ENCODE measurements at places on chromosomes 12 and 14.

DNA sequence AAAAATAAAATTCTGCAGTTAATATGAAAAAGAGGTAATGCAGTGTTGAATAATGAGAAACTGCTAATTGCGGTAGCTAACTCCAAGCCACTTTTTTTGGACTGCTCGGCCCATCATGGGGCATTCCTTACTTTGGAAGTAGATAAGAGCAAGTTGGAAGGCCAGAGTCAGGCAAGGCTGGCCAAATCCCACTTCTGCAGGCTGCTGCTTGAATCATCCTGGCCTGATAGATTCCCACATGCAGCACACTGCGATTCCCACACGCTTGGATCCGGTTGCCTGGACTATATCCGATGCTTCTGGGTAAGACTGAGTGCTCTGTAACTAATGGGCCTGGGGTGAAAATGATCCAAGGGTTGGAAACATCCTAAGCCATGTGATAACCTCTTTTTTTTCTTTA lies 10.6 kb downstream of the EIF2B2 start:
- H3K27me3 ChIP-seq = no peaks in the 10 kb centered on the region
- peaks cover 6% of the 10 kb centered on the region for H3K36me3 ChIP-seq
- no peak for DNase-seq
- H3K4me1 ChIP-seq = peaks cover 14% of the 10 kb centered on the region
- H3K4me3 ChIP-seq = no peak overlapping the region

- H3K4me3 ChIP-seq = no peak overlapping the region
- H3K27ac ChIP-seq = no peak overlapping the region
- DNase-seq = no peak
- no peaks in the 10 kb centered on the region for H3K36me3 ChIP-seq
- no peaks in the 10 kb centered on the region for H3K4me1 ChIP-seq
- H3K27me3 ChIP-seq = no peaks in the 10 kb centered on the region
Measured at GRCh38 chr12:98001430-98001829, 514.0 kb upstream of the TMPO start.

GRCh38 chr12:124464062-124464461 lies 103.3 kb downstream of the NCOR2 start:
- peaks cover 11% of the 10 kb centered on the region for H3K36me3 ChIP-seq
- no peaks in the 10 kb centered on the region for H3K27me3 ChIP-seq
- no peak for DNase-seq
- H3K27ac ChIP-seq = peak overlapping the region; percentile 75

- H3K36me3 ChIP-seq = no peaks in the 10 kb centered on the region
- H3K27ac ChIP-seq = no peak overlapping the region
- peaks cover 6% of the 10 kb centered on the region for H3K27me3 ChIP-seq
- no peak for DNase-seq
- H3K4me1 ChIP-seq = no peaks in the 10 kb centered on the region
- H3K4me3 ChIP-seq = no peak overlapping the region
Measured at GRCh38 chr14:101058571-101058970, 155.0 kb upstream of the RTL1 start.

Measured in sigmoid colon (tissue), 7 donors.